ENCODE measurements at places on chromosomes 5 and 9.

DNA sequence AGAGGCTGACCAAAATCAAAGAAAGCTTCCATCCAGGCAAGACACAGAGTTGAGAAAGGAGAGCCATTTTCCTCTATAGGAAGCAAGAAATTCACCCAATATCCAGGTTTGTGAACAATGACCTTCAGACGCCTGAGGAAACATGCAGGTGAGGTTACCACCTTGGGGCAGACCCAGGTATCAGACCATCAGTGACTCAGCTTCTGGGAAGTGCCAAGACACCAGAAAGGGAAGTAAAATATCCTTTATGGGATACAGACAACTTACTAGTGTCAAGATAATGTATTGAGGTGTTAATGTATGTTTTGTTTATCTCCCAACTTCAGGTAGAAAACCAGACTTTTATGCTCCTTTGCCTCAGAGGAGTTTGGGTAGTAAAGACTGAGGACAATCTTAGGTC is 2.2 kb upstream of the DTWD2 start:
- no peak for DNase-seq

- no peak for DNase-seq
These were observed 34.5 kb upstream of the SAP30L start for GRCh38 chr5:154411338-154411737.

- DNase-seq: peak; percentile 25
These were observed 45.9 kb upstream of the ITGA2 start for GRCh38 chr5:52943285-52943684.

DNA sequence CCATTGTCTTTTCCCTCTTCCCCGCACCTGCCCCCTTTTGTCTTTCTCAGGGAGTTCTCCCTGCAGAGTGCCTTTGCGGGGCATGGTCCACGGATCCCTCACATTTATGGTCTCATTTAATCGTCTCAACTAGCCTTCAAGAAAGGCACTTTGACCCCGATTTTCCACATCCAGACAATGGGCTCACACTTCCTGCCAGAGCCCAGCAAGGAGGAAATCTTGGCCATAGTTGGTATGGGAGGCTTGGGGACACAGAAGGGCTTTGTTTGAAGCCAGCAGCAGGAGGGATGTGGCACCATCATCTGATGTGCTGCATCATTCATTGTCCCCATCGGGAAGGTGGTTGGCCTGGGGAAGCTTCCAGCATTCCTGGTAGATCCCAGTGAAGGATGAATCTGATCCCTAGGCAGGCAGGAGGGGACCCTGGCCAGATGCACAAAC is 24.9 kb downstream of the GSN start:
- no peak for DNase-seq

DNA sequence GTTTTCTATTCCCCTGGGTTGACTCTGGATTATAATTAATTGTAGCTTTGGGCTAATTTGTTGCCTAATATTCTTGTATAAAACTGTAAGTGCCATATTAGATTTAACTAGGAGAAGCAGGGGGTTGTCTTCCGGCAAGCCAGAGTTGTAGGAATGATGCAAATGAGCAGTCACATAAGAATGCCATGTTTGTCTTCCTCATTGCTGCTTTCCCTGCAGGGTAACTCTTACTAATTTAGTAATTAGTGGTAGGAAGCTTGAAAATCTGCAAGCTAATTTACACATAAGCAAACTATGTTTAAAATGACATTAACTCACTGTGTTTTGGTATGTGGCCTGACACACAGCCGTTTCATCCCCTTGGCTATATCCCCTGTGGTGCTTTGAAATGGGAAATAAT is 527.8 kb downstream of the KCTD16 start:
- no peak for DNase-seq

DNA sequence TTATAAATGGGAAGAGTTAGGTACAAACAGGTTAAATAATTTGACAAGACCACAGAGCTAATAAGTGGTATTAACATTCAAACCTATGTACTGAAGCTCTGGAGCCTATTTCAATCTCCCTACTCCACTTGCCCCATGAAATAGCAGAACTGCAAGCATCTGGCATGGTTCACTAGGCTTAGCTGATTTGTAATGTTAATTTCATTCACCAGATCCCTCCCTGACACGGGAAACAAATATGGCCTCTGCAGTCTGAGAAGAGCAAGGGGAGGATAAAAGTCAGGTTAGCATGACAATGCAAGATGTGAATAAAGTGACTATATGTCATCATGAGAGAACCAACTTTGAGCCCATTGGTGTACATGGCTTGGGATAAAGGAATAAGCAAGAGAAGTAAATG is 428.8 kb downstream of the BRINP1 start:
- no peak for DNase-seq

DNA sequence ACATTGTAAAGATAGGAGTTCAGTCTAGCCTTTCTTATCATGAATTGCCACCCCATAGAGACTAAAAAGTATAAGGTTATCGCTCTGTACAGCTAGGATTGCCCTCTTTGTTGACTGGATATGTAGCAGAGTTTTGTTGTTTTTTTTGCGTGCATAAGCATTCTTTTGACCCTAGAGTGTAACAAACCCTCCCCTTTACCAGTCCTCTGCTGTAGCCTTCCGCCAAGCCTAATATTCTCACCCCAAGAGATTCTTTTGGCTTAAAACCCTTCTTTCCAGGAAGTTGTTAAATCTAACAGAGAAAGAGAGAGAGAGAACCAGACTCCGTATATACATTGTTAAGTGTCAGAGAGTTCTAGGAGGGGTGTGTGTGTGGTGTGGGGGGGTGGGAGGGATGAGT is 113.9 kb downstream of the FGF1 start:
- DNase-seq: no peak

DNA sequence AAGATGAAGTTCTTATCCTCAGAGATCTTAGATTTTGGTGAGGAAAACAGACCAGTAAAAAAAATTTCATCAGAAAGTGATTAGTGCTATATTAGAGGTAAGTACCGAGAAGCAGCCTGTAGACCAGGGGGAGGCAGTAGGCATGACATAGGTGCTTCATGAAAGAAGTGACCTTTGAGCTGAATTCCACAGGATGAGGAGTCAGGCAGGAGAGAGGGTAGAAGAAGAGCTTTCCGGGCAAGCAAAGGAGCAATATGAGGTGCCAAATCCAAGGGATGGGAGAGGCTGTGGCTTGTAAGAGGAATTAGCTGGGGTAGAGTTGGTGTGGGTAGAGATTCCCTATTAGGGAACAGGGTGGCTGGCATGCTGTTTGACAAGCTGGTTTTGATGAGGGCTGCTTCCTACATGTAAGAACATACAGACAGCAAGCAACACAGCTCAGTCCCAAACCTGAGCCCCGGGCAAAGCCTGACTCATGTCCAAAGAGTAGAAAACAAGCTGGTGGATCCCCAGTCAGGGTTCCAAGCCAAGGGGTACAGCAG is 48.4 kb upstream of the PWWP2A start:
- no peak for DNase-seq

GRCh38 chr5:107359916-107360234 is 310.9 kb downstream of the EFNA5 start:
- DNase-seq: no peak

DNA sequence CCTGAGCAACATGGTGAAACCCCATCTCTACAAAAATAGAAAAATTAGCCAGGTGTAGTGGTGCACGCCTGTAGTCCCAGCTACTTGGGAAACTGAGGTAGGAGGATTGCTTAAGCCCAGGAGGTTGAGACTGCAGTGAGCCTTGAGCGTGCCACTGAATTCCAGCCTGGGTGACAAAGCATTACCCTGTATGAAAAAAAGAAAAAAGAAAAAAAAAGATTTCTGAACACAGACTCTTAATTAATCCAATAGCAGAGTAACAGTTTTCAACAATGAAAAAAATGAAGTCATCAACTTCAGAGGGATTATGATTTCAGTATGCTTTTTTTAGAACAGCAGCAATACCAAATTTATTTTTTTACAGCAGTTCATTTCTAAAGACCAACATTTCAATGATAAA is 118.8 kb upstream of the TNPO1 start:
- DNase-seq: no peak

DNA sequence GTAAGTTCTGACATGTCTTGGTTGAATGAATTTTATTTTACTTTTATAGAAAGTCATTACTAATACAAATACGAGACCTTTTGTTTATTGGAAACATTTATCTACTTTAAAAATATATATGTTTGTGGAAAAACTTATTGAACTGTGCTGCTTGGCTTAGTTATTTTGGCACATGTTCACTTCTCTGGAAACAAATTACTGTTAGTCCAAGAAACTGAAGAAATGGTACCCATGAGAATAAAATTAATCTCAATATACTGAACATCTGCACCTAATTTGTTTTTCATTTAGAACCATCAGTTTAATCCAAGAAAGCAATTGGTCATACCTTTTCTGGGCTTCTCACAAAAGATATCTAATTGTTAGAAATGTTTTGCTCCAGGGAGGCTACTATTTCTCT is 32.2 kb downstream of the INVS start:
- no peak for DNase-seq

DNA sequence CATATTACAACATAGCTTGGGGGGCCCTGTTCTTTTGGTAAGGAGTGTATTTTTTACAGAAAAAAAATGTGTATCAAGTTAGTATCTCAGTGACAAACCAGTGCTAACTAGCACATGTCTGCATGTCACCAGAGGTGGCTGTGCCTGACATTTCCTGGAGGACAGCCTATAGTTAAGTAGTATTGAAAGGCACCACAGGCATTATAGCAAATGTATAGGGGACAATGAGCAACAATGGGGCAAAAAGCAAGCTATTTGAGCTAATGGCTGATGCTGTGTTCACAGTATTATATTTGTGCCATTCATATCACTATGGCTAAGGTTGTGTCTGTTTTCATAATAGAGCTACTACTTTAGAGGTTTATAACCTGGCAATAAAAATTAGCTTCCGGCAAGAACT is 1644.0 kb downstream of the MAT2B start:
- no peak for DNase-seq

- DNase-seq: no peak
These were observed 4.0 kb downstream of the PCDHGC3 start for GRCh38 chr5:141479776-141480175.

GRCh38 chr5:3995954-3996619 is 400.5 kb downstream of the IRX1 start:
- DNase-seq: no peak

DNA sequence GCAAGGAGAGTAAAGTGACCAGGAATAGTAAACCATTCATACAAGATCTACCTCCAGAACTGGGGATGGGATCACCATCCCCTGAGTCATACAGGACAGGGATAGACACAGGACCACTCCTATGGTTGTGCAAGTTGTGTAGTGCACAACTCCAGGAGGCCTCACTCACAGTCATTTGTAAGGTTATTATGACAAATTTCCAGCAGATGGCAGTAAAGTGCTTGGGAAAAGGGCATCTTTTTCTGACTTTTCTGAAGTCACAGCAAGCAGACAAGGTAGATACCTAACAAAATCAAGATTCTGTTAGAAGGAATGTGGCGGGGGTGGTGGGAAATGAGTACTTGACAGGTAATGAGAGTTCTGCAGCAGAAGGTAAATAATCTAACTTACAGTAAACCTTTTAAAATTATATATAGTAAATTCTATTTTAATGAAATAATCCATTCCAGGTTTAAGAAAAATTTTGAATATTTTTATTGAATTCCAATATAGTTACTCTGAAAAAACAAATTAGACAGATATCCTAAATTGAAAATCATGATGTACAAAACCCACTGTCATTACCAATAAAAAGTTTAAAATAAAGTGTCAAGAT is 16.7 kb upstream of the KIF27 start:
- DNase-seq: no peak

- DNase-seq: no peak
These were observed 185.1 kb upstream of the ELAVL2 start for GRCh38 chr9:24011009-24011717.

GRCh38 chr5:6573651-6574101 is 59.2 kb downstream of the NSUN2 start:
- no peak for DNase-seq

DNA sequence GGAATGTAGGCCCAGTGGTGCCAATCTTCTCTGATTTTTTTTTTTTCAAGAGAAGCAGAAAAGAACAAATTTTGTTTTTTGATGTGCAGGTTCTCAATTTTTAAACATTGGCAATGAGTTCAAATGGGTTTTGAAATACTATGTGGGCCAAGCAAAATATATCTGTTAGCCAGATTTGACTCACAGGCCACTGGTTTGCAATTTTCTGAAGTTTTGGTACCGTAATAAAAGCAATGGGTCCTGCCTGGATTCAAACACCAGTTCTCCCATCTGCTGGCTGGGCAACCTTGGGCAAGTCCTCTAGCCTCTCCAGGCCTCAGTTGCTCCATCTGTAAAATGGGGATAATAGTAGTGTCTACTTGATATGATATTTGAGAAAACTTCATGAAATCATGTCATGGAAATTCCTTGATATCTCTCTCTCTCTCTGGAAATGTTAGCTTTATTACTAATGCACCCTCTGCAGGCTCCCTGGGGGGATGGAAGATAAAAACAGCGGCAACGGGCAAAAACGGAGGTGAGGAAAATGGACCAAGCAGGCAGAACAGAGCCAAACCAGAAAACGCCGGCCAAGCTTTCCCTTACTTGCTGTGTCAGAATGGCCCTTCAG is 63.4 kb downstream of the SMIM23 start:
- no peak for DNase-seq

DNA sequence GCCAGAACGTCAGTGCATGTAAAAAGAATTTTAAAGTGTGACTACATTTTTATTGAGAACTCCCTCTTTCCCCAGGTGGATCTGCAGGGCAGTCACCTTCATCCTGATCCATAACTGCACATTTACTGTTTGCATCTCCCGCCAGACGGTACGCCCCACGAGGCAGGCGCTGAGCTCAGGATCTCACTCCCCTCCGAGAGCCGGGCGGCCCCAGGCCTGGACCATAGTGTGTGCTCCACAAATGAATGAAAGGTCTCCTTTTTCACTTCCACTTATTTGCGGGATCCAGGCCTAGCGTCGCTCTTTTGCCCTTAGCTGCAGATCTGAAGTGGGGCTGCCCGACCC is 378 bp downstream of the DROSHA start:
- no peak for DNase-seq

- DNase-seq: no peak
These were observed 63.3 kb upstream of the DPYSL3 start for GRCh38 chr5:147573211-147573610.

DNA sequence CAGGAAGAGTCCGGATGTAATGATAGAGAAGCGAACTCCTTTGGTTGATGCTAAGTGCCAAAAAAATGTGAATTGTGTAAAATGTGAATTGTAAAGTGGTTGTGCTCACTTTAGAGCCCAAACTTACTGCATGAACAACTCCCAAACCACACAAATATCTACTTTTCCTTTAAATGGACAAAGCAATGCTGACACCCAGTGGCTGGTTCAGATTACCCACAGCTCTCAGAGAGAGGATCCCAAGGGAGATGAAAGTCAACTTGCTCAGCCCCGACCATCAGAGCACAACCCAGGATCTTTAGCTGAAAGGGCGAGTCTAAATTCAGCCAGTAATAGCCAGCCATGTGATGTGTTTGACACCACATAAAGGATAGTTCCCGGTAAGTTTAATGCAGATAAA is 133.7 kb downstream of the NMUR2 start:
- no peak for DNase-seq

DNA sequence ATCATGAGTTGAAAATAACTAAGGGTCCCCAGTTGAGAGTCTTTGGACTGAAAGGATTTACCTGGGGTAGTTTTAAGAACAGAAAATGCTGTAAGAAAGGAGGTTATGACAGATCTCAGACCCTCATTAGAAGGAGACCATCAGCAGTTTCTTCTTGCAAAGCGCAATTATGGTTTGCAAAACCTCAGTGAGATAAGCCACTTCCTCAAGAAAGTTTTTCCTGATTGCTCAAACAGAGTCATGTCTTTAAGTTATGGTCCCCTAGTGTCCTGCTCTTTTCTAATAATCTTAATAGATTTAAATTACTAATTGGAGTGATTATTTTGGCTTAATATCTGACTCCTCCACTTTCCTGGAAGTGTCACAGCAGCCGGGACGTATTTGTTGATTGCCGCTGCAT is 293.2 kb upstream of the KLF4 start:
- no peak for DNase-seq

GRCh38 chr5:133828722-133829121 is 139.7 kb downstream of the C5orf15 start:
- DNase-seq: no peak
